ENCODE measurements at places on chromosomes 13 and 19.

DNA sequence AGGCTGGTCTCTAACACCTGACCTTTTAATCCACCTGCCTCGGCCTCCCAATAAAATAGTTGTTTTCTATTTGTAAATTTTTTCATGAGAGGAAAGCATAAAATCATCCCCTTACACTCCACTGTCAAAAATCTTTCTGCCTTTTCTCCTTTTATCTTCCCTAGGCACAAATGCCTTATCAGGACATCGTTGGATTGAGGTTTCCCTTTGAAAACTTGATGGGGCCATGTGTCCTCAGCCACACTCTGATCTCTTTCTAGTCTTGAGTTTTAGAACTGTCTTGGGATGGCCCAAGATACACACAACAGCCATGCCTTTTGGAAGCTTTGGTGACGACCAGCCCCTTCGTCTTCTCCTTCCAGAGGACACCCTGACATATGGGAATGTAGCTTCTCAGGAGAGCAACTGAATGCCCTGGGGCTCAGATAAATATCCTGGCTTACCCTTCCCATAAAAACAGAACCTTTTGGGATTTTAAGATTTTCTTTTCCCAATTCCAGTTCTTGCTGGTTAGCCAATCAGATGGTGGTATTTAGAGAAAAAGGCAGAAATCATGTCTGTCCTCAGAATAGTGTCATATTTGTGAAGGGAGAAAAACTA, 112.4 kb downstream of the ZNF429 start:
- no peak for DNase-seq

- DNase-seq, result no peak
Measured at GRCh38 chr13:100298691-100299090, 209.8 kb downstream of the PCCA start.

GRCh38 chr13:77150651-77151050, 123.7 kb upstream of the FBXL3 start:
- no peak for DNase-seq

- no peak for DNase-seq
Measured at GRCh38 chr13:23159760-23160637, 20.8 kb upstream of the SGCG start.

GRCh38 chr13:67642657-67643056, 412.5 kb upstream of the PCDH9 start:
- DNase-seq, result no peak

- DNase-seq, result no peak
Measured at GRCh38 chr13:73216381-73216831, 157.6 kb downstream of the KLF5 start.

DNA sequence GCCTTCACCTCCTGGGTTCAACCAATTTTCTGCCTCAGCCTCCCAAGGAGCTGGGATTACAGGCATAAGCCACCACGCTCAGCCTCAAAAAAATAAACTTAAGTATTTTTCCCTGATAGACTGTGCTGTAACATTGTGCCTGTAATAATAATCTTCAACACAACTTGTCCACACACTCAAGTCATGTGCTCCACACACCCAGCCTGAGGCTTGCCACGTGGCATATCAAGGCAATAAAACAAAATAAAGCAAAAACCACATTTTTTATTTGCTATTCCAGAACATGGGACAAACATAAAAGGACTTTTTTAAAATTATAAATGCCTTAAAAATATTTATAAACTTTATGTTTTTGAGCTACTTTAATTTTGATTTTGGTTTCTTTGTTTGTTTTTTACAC, 115.8 kb downstream of the NALCN start:
- DNase-seq, result no peak

DNA sequence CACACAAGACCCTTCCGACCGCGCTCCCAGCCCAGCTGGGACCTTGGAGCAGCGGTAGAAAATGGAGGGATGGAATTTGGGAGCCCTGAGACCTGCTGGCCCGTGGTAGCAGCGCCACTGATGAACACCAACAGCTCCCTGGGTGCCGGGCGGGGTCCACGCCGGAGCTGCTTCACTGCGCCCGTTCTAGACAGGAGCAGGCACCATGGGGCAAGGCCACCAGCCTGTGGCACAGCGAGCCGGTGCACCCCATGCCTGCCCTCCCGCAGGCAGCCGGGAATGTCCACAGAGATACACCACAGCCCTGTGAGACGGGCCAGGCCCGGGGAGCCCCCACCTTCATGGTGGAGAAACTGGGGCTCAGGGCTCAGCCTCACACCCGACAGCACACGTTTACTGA, 9.9 kb upstream of the SHC2 start:
- no peak for DNase-seq

- DNase-seq, result no peak
Measured at GRCh38 chr13:71148396-71148795, 718.6 kb downstream of the DACH1 start.

DNA sequence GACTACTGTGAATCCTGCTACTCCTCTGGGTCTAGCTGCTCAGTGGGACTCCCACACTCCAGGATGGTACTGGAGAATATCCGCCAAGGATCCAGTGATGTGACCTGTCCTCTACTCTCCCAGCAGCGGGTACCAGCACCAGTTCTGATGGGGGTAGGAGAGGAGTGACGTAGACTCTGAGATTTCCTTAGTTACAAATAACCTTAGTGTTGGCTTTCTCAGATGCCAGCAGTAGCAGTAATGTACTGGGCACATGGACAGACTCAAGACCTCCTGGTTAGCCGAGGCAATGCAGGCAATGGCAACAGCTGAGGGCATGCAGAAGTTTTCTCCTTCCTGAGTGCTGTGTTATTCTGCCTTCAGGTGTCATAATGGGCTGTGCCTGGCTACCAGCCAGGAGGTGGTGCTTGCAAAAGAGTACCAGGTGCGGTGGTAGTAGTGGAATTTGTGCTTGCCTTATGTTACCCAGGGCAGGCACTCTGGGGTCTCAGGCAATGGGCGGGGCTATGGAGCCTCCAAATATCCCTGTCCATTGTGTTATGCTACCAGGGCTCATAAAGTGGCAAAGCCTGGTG, 105.3 kb upstream of the KLF5 start:
- DNase-seq, result no peak

DNA sequence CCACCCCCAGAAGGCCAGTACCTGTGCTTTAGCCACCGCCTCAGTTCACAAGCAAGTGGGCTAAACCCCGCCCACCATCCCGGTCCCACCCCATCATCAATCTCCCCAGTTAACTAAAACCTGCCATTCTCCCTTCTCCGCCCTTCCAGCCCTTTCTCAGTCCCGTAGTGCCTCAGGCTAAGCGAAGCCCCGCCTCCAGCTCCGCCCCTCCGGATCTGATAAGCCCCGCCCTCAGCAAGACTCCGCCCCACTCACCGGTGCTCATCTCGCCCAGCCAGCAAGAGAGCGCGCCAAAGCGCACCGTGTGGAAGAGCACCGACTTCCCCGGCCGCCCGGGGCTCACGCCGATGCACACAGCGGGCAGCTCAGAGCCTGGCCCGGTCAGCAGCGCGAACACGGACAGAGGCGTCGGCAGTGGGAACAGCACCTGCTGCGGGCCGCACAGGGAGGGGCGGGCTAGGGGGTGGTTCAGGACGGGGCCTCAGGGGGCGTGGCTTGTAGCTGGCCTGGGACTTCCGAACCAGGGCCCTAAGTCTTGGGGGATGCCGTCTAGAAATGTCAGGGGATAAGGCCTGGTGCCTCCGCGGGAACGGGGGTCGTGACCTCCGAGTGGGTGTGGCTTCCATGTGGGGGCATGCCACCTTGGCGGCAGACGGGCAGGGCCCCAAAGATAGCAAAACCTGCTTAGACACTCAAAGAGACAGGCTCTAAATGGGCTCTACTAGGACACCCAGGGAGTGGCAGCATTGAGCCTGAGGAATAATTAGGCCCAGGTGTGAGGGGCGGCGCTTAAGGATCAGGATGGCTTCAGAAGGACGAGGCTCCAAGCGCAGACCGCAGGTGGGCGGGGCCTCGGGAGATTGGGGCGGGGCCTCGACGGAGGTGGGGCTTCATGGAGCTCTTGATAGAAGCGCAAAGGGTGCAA, 21.4 kb downstream of the MAP4K1 start:
- no peak for DNase-seq

DNA sequence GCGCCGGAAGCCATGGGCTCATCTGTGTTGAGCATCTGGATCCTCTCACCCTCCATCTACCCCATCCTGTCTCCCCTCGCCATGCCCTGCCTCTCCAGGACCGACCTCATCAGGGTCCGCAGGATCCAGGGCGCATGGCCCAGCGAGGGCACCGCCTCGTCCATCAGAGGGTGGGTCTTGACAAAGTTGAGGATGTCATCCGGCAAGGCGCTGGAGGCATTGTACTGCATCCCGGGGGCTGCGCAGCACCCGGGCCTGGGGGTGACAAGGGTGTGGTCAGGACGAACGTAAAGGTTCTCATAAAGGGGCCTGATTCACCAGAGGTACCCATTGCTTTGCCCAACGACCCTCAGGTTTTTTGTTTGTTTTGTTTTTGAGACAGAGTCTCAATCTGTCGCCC, 9.5 kb downstream of the SEMA6B start:
- no peak for DNase-seq

DNA sequence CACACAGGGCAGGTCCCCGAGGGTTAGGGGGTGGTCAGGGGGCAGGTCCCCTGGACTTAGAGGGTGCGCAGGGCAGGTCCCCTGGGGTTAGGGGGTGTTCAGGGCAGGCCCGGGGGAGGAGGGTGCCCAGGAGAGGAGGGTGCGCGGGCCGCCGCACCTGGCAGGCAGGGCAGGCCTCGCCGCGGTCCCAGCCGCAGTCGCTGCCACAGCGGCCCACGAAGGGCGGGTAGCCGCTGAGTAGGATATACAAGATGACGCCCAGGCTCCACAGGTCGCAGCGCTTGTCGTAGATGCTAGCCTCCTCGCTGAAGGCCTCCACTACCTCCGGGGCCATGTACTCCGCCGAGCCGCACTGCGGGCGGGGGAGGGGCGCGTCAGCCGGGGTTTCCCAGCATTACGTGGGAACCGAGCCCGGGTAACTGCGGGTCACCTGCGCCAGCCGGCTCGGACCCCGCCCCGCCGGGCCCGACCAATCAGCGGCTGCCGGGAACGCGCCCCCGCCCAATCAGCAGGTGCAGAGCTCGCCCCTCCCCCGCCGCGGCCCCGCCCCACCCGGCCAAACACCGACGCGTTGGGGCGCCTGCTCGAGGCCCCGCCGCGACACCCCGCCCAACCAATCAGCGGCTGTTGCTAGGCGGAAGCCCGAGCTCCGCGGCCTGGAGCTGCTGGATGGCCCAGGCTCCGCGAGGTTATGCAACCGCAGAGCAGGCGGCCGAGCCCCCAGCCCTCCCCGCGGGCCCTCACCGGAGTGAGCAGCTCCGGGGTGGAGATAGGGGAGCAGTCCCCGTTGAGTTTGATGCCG, 9.2 kb downstream of the MKNK2 start:
- peak; percentile 89 for DNase-seq

DNA sequence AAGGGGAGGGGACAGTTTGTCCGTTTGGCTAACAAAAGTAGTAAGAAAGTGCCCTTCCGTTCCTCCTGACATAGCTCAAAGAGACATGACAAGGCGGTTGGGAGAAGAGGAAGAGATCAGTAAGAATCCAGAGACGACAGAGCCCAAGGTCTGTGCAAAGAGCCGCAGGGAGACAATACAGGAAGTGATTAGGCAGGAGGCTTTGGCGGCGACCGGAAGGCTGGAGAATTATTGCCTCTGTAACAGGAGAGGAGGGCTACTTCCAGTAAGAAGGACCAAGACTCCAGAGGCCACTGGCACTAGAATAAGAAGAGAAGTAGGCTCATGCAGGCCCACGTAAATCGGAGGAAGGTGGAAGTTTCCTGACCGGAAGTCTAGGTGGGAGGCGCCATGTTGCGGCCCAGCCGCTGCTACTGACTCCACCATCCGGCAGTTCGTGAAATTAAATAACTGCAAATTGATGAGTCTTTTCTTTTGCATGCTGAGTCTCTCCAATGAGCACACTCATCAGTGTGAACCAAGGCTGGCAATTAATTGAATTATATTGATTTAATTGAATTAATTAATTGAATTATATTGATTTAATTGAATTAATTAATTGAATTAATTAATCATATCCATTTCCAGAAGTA, 9.9 kb downstream of the RFX2 start:
- DNase-seq, result no peak

- DNase-seq, result no peak
Measured at GRCh38 chr19:56294549-56294948, 20.1 kb downstream of the ZSCAN5A start.

- no peak for DNase-seq
Measured at GRCh38 chr13:108959234-108959633, 329.8 kb downstream of the MYO16 start.
